ENCODE measurements at places on chromosomes 6 and 20.

GRCh38 chr6:158784505-158784904 lies 34.7 kb downstream of the EZR start:
- no peak for DNase-seq

DNA sequence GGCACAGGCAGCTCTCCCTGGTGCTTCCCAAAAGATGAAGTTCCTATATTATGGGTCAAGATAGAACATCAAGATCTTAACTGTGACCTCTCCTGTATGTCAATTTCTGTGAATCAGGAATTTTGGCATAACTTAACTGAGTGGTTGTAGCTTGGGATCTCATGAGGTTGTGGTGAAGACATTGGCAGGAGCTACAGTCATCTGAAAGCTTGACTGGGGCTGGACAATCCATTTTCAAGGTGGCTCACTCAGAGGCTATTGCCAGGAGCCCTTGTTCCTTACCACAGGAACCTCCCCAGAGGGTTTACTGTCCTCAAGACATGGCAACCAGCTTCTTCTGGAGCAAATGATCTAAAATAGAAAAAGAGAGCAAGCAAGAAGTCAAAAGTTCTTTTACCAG lies 252.2 kb downstream of the ADGB start:
- DNase-seq: no peak

DNA sequence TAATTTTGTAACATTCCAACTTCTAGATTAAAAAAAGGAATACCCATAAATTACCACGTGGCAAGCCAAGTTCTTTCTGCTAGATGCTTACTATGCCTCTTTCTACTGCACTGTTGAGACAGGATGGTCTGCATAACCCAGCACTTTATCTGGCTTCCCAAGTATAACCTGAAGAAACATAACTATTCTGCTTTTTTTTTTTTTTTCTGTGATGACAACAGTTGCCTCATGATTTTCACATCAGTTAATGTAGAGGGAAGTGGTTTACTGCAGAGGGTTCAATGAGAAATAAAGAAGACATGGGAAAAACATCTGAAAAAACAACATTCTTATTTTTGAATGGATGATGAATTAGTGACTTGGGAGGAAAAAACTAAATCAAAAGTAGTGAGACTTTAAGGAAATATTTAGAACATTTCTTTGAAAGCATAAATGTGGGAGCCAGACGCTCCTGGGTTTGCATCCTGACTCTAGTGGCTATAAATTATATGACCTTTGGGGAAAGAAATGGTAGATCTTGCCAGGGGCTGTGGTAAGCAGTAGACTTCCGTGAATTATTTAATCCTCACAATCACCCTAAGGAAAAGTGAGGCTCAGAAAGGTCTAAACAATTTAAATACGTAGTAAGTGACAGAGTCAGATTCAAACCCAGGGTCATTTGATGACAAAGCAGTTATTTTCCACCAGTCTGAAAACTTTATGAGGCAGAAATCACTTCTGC lies 230.7 kb downstream of the PHACTR1 start:
- DNase-seq: no peak

GRCh38 chr6:125868252-125868651 lies 77.5 kb downstream of the NCOA7 start:
- DNase-seq: no peak

DNA sequence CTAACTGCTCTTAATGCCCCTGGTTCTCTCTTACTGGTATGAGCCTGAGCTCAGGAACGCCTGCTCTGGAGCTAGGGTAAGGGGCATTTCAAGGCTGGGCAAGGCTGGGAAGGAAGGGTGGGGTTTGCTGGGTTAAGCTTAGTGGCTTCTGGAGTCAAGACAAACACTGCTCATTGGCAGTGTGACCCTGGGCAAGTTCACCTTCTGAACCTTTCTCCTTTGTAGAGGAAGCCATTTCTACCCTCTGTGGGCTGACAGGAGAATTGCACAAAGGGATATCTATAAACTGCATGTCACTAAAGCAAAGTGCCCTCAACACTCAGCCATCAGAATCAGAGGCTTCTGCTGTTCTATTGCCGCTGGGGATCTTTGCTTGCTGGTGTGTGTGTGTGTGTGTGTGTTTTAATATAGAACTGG lies 20.3 kb upstream of the LRRN4 start:
- DNase-seq: no peak

- DNase-seq: no peak
Measured at GRCh38 chr6:69181964-69182363, 546.9 kb downstream of the ADGRB3 start.

DNA sequence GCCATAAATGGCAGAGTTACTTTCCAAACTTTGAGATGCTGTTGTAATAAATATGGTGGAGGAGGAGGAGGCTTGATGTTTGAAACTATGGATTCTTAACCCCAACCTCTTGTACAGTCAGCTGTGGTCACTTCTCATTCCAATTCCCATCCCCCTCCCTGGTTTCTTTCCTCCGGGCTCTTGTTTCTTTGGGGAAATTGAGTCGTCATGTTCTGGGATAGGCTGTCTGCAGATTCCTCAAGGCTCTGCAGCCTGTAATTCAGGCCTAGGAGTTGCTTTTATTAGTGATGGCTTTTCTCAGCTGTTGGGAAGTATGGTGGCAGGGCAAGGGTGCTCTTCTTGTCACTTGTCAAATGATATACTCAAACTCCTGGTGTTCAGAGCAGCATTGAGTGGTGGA lies 2.6 kb downstream of the PTK7 start:
- no peak for DNase-seq
